Stimulated activated CD8-positive, alpha-beta memory T cell treated with anti-CD3 and anti-CD28 coated beads, Interleukin-15, amount 100 ng/mL, for 4 hours (primary cell): ENCODE measurements at places on chromosomes 3 and 15.

- DNase-seq: no peak
These were observed 5.2 kb downstream of the C3orf22 start for GRCh38 chr3:126553284-126554084.

DNA sequence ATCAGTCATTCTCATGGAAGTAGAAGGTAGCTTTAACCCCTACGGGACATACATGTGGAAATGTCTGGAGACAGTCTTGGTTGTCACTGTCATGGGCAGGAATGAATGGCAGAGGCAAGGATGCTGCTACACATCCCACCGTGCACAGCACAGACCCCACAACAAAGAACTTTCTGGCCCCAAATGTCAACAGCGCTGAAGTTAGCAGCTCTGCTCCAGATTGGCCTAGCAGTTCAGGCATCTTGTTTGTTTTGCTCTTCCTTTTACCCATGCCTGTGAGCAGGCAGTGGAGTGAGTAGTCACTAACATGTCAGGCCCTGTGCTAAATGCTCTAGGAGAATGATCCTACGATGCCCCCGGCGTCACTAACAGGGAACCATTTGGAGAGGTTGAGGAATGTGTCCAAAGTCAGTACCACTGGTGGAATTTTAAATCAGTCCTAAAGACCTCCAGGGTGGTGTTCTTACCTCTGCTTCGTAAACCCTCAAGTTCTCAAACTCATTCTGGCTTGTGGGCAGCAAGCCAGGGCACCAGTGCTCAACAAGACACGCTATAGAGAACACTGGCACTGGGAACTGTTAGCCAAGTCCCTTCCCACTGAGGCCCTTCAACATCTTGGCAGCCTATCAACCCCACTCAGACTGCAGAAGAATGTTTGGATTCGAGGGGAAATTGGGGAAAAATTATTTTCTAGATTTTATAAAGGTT is 142.2 kb downstream of the FOXP1 start:
- no peak for DNase-seq

DNA sequence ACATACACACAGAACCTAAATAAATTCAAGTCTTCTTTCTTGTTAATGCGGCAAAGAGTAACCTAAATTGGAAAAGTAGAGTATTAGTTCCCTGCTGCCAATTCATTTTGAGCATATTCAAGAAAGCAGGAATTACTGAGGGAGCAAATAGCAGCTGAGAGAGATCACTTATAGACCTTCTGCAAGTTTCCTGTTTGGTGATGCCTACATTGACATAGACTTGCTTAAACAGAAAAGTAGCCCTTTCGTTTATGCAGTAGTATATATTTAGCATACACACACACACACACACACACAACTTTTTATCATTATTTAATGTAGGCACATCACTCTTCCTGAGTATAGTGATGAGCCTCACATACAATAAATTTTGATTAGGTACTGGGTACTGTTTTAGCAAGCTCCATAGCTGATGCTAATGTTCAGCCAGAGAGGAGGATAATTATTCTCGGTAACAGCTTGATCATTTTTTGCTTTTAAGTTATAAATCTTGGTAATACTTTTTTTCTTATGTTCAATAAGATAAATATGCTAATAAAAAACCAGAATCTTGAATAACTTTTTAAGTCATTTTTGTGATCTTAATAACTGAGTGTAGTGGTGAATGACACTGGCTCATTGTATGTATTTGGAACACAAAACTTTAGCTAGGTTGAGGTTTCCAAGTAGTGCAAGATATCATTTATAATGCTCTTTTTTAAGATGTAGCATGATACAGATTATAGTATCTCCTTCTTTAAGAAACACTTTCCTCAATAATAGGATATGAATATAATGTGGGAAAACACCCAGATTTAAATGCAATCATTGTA is 174.7 kb downstream of the MBNL1 start:
- DNase-seq: no peak

GRCh38 chr15:88543065-88543776 is 3.3 kb downstream of the DET1 start:
- DNase-seq: no peak

DNA sequence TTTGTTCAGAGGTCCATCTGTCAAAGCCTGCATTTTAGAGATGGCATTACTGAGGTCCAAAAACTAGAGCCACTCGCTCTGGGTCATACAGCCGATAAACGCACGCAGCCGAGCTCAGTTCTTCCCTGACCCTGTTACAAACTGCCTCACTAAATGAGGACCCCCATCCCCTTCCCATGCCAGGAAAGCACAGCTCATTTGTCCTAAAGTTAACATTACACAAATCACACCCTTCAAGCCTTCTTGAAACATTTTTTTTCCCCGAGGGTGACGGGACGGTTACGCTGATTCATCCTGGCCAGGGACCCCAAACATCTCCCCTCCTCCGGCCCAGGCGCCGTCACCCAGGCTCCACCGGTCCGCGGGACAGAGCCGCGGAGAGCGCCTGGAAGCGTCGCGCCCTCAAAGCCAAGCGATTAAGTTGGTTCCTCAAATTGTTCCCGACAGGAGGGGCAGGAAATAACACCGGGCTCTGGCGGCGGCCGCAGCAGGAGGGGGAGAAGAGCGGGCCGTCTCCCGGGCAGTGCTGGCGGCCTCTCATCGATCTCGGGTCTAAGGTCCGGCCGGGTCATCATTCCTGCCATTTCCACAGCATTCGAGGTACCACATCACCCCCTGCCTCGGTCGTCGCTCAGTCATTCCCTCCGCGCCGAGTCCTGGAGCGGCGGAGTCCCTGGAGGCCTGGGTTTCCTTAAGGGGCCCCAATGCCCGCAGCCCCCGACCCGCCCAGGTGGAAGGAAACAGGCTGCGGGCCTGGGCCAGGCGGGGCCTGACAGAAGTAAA is 619 bp upstream of the CMTM8 start:
- no peak for DNase-seq

GRCh38 chr3:190238871-190239270 is 83.4 kb downstream of the CLDN1 start:
- no peak for DNase-seq
